Brain (organoid and tissue), 16 donors: ENCODE measurements at places on chromosomes 16 and 17.

DNA sequence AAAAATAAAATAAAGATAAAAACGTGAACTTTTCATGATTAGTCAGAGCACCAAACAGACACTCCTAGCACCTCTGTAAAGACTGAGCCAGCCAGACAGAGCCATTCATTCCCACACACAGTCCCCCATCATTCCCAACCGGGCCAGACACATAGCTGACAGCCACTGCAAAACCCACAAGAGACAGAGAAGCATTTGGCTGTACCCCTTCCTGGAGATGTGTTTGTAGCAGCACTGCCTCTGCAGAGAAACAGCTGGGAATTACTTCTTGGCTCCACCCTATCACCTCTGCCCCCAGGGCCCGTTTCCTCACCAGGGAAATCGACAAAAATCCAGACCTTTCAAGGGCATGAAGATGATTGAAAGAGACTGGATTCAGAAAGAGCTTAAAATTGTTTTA is 46.4 kb downstream of the MYH11 start:
- DNase-seq = peak; percentile 4

DNA sequence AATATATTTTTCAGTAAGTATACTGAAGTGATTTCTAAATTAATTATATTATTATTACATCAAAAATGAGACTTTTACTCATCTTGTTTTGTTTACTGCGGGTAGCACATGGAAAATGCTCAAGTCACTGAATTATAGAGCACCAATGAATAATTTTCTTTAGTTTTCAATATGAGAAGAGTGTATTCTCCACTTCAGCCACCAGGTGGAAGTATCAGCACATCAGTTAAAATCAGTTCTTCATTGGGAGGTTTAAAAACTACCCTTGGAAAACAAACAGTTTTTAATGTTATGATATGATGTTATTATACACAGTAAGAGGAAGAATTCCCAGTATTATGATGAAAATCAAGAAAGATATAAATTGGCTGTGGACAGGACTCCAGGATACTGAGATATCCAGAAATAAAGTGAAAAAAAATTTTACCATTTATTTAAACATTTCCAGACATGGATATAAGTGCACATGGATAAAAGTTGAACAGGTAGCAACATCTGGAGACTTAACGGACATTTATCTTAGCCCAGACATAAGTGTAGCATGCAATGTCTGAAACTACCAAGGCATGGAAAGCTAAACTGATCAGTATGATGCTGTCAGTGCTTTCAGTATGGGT is 467.3 kb downstream of the KCNJ2 start:
- peak; percentile 70 for DNase-seq

GRCh38 chr16:76801357-76801756 is 389.6 kb upstream of the MON1B start:
- no peak for DNase-seq

DNA sequence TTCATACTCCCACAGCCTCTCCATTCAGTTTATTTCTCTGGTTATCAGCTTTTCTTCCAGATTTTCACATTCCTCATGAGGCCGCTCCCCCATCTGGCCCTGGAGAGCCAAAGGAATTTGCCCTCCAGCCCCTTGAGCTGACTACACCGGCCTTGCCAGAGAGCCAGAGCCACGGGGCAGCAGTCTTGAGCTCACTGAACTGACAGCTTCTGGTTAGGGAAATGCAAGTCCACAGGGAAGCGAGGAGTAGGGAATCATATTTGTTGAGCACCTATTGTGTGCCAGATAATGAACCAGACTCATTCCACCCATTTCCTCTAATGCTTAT is 102.4 kb downstream of the ABCC12 start:
- DNase-seq = no peak

- DNase-seq = peak; percentile 41
These were observed 294.5 kb downstream of the SNX29 start for GRCh38 chr16:12271006-12271405.
